ENCODE measurements at places on chromosomes 4 and X.

DNA sequence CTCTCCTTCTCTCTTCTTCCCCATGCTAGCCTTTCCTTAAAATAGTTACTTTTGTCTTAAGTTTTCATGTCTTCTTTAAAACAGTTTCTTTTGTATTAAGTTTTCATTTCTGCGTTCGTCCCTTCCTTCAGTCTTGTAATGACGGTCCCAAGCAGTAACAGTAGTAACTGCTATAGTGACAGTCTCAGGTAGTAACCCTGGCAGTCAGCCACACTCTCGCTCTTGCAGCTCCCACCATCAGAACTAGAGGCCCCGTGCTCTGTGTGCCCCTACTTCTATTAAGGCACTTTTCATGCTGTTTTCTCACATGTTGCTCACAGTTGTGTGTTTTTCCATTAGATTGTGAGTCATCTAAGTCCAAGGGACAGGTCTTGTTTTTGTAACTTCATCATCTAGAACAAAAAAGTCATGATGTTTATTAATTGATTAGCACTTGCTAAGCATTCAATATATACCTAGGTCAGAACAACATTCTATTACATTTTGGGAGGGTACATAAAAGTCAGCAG lies 49.3 kb downstream of the C4orf33 start:
- DNase-seq = no peak

DNA sequence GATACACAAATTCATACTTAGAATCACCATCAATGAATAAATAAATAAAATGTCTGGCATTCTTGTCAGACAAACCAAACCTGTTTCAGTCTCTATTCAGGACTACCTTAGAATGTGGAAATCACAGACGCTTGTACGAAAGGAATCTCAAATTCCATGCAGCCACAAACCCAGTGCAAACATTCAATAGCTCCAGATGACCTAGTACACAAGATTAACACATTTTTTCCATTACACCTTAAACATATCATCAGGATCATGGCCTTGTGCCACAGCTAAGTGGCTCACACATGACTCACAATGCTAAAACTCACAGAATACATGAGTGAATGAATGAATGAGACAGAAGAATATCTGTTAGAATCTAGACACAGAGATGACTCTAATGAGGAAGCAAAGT lies 134.2 kb downstream of the PWWP3B start:
- DNase-seq = no peak

DNA sequence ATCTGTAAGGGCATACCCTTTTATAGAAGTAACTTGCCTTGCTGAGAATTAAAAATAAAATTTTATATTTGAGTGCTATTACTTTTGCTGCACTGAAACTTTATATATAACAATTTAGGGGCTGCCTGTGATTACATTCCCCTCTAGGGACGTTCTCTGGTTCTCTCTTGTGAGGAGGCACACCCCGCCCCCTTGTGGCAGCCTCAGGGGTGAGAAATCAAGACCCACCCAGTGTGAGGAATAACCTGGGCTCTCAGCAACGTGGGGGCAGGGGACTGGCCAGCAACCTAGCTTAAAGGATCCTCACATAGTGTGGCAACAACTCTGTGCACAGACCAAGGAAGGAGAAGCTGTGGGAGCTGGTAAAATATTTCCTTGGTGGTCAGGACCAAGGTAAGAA lies 43.7 kb downstream of the MAGEA9 start:
- DNase-seq = peak; percentile 26

GRCh38 chr4:174753021-174753420 lies 76.0 kb downstream of the GLRA3 start:
- no peak for DNase-seq

- peak; percentile 22 for DNase-seq
These were observed 10.8 kb upstream of the KLKB1 start for GRCh38 chr4:186216465-186217024.

DNA sequence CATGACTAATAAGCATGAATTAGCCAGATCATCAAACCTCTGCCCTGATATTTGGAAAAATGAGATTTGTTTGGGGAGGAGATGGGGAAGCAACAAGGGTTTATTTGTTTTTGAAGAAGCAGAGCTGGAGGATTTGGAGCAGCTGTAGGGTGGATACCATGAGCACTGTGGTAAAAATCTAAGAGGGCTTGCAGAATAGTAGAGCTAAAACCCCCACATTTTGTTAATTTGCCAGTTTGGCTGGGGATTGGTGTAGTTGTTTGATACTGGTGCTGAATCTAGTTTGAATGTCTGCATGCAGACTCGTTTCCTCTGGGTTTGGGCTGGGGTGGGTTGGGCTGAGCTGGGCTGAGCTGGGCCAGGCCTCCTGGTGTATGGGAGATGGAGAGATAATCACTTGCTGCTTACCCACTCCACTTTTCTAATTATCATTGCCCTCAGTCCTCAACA lies 43.7 kb downstream of the SMAD1 start:
- DNase-seq = no peak

- no peak for DNase-seq
These were observed 92.7 kb upstream of the RPL34 start for GRCh38 chr4:108527723-108528122.

DNA sequence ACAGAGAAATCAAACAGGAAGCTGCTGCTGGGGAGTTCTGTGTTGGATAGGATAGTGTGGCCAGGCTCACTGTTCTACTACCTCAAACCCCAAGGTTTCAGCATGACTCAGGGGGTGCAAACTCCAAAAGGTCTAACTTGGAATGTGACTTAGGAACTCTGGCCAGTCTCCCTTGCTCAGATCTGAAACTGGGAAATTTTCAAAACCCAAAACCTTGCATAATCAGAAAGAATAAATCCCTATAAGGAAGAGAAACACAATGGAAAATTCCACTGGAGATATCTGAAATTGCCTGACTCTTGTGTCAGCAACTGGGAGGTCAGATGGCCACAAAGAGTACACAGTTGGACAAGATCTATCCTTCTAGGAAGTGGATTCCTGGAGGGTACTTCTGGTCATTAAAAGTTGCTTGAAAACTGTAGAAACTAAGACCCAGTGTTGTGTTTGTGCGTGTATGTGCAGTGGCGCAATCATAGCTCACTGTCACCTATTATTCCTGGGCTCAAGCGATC lies 58.0 kb downstream of the PPEF2 start:
- DNase-seq = no peak

DNA sequence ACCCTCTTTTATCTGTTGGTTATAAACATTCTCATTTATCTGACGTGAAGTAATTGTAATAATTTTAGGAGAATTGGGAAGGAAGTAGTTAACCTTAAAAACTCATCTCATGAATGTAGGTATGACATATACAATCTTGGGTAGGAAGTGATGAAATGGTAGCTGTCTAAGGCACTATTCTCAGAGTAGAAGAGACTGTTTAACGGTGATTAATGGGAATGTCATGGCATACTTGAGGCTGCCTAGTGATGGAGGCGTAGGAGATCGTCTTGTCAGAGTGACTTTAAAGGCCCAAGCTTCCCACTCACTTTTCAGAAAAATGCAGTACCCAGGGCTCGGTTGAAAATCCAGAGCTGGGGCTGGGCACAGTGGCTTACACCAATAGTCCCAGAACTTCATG lies 19.4 kb upstream of the AGA start:
- DNase-seq = no peak

DNA sequence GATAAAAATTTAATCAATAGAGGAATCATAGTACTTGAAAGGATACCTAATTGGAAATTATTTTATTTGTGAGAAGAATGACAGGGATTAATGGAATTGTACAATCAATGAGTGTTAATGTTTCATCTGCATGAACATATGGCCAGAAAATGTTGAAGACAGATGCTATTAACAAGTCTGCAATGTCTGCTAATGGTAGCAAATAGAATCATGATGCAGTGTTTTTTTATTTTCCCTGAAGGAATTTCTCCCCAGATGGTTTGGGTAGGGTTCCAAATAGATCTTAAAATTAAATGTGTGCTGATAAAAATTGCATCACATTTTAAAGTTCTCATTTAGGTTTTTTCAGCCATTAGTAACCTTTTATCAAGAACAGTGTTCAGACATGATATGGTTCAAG lies 291.3 kb upstream of the TRAM1L1 start:
- DNase-seq = no peak

- DNase-seq = no peak
These were observed 62.0 kb downstream of the CNGA2 start for GRCh38 chrX:151796576-151796975.

- no peak for DNase-seq
These were observed 12.1 kb downstream of the FRG2 start for GRCh38 chr4:190014771-190015537.

DNA sequence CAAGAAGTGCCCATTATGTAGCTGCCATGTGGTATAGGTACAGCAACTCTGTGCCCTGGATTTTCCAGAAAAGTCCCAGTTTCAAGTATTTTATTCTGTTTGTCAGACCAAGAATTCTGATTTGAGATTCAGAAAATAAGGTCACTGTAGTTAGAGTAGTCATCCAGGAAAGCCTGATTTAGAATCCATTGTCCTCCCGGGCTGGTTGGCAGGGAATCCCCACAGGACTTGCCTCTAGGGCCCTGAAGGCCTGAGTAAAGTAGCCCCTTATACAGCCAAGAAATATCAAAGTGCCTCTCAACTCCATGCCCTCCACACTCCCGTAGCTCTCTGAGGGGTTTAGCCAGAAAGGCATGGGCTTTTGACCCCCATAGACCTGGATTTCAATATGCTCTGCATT lies 36.3 kb downstream of the RTL5 start:
- DNase-seq = no peak

DNA sequence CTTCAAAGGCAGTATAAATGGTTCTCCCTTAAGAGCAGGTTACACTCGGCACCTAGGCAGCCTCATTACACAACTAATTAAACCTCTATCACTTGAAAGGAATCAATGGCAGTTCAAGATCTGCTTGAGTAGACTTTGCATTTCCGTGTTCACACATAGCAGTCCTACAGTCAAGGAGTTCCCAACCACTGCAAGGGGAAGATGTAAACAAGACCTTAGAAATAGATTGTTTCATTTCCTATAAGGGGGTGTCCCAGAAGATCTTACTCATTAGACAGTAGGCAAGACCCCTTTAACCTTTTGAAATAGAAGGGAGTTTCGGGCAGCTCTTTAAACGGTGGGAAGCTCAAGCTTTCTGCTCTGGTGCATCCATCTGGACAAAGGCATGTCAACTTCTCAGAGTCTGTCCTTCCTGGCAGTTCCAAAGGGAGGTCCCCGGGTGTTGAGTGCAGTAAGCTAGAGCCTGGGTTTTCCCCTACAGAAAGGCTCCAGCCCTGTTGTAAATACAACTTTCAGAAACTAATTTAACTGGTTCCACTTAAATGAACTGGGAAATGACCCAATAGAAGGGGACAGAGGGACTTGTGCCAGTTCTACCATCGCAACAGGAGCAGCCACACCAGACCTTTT lies 150.8 kb downstream of the RBMX2 start:
- no peak for DNase-seq

DNA sequence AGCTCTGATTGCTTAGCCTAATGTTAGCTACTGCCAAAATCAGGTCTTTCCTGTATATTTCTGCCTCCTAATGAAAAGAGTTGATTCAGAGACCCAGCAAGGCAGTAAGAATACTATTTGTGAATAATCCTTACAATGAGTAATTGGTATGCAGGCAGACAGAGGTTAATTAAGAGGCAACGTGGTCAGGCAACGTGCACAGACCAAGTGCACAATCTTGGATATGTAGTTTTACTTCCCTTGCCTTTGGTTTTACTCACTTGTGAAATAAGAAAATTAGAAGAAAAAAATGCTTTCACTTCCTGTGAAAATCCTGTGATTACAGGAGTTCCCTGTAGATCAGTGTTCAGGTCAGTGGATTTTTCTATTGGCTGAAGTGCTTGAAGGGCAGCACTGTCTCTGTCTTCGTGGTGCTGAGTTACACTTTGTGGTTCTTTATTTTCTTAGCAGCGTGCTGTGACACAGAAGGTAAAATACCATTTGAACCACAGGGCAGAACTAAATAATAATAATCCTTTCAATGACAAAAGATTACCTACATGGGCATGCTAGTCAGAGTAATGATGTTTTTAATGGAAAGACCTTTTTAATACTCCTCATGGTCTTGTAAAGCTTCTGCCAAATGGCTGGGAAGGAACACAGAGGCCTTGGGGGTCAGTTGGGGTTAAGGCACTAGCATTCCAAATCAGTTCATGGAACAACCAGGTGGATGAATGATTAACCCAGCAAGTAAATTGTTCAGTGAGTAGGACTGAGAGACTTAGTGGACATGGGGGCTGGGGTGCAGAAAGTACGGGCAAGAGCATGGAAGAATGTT lies 430.9 kb downstream of the MAPK10 start:
- no peak for DNase-seq

GRCh38 chrX:140709421-140709846 lies at the start of gene LINC00632:
Gene LINC00632, plus strand, starts transcription at chrX:140709759.
- no peak for DNase-seq

DNA sequence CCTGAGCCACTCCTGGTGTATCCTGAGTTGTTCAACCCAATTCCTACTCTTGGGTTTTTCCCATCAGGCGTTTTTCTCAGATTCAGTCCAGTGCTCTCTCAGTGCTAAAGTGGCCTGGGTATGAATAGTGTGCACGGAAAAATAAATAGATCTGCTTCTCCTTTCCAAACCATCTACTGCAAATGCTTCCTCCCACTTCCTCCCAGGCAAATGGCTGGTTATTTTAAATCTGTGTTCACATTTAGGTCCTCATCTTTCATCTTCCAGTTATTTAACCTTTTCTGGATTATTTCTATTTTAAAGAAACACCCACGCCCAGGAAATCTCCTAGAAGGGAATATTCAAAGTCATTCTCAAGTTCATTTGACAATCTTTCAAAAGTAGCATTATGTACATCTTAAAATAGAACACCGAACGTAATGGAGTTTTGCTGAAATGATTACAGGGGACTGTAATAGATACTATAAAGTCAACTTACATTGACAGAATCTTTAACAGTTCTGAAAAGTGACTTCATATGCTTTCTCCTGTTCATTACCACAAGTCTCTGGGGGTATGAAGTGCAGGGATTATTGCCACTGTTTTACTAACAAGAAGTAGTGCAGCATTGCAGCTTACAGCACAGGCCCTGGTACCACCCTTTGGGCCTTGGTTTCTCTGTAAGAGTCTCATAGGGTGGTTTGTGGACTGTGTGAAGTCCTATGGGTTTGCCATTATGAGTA lies 66.3 kb downstream of the MED28 start:
- no peak for DNase-seq

DNA sequence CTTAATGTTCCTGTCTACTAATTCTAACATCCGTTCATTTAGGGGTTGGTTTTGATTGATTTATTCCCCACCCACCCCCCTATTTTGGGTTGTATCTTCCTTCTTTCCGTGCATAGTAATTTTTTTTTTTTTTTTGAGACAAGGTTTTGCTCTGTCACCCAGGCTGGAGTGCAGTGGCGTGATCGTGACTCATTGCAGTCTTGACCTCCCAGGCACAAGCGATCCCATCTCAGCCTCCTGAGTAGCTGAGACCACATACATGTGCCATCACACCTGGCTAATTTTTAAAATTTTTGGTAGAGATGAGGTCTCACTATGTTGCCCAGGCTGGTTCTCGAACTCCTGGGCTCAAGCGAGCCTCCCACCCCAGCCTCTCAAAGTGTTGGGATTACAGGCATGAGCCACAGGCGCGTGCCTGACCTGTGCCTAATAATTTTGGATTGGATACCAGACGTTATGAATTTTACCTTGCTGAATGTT lies 79.9 kb downstream of the ZFX start:
- no peak for DNase-seq

- DNase-seq = no peak
These were observed 53.8 kb downstream of the SYNPO2 start for GRCh38 chr4:118942465-118942864.
